Hepatocyte (in vitro differentiated cells): ENCODE measurements at places on chromosomes 3 and 15. TPM values are rescaled to one million over a fixed set of nuclear protein-coding genes. Genes with fewer than 3 reads are reported as not detected.

The ZNF385D gene
- polyA plus RNA-seq, result 7.4 and 8.5 TPM in 2 replicates

The SERINC4 gene
- not detected in 2 replicates for polyA plus RNA-seq

The CMTM8 gene
- 23.9 and 34.1 TPM in 2 replicates for polyA plus RNA-seq

The FBXO22 gene
- polyA plus RNA-seq, result 37.0 and 49.3 TPM in 2 replicates

The RSRC1 gene
- 22.6 and 27.2 TPM in 2 replicates for polyA plus RNA-seq

The MCF2L2 gene
- polyA plus RNA-seq, result 0.10 and 0.17 TPM in 2 replicates
